ENCODE measurements at places on chromosomes 7 and 10. TPM values are rescaled to one million over a fixed set of nuclear protein-coding genes. Genes with fewer than 3 reads are reported as not detected.
A peak's percentile ranks its signal among the peaks of the same experiment; 100 is the strongest.

Gene NEUROD6
- total RNA-seq, result not detected

Gene ZNF212
- total RNA-seq, result 11.0 TPM

Gene GAD2
- not detected for total RNA-seq

Gene CRYGN
- total RNA-seq, result 0.61 TPM

Gene EVX1
- total RNA-seq, result not detected

Gene C10orf62
- total RNA-seq, result 0.20 TPM

Gene SMO
- total RNA-seq, result 2.7 TPM

DNA sequence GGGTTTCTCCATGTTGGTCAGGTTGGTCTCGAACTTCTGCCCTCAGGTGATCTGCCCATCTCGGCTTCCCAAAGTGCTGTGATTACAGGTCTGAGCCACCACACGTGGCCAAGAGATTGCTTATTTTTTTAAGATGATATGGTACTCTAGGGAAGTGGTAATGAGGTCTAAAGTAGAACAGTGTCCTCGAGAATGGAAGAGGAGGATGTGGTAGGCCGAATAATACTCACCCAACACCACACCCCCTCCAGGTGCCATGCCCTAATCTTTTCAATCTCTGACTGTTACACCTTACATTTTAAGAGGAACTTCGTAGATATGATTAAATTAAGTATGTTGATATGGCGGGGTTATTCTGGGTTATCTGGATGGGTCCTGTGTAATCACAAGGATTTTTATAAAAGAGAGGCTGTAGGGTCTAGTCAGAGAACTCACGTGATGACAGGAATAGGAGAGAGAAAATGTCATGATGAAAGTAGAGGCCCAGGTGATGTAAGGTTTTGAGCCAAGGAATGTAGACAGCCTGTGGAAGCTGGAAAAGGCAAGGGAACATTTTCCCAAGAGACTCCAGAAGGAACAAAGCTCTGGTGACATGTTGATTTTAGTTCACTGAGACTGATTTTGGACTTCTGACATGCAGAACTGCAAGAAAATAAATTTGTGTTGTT is 29.5 kb downstream of the CDK13 start:
- H3K4me3 ChIP-seq, result no peak overlapping the region
- H3K4me1 ChIP-seq, result peaks cover 12% of the 10 kb centered on the region
- no peaks in the 10 kb centered on the region for H3K27me3 ChIP-seq
- no peaks in the 10 kb centered on the region for H3K36me3 ChIP-seq
- DNase-seq, result no peak

- DNase-seq, result peak; percentile 62
- no peaks in the 10 kb centered on the region for H3K27me3 ChIP-seq
- H3K4me1 ChIP-seq, result peaks cover 3% of the 10 kb centered on the region
- no peaks in the 10 kb centered on the region for H3K36me3 ChIP-seq
Observed at GRCh38 chr10:31602541-31603234, 283.7 kb downstream of the ZEB1 start.

DNA sequence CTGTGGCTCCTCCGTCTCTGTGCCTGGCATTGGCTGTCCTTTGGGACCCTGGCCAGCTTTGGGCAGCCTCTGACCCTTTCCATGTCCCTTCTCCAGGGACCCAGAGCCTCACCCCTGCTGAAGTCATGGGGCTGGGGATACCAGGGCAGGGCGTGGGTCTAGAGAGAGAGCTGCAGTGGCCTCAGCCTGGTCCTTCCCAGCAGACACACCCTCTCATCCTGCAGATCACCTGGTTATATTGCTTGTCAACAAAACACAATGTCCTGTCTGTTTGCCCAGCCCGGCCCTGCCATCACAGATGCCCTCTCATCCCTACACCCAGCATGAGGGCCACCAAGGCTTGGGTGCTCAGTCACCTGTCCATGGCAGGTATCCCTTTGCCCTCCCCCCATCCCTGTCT is 1.8 kb downstream of the MUC17 start:
- no peak for DNase-seq
- H3K36me3 ChIP-seq, result no peaks in the 10 kb centered on the region
- H3K27me3 ChIP-seq, result no peaks in the 10 kb centered on the region
- H3K4me3 ChIP-seq, result no peak overlapping the region
- peaks cover 8% of the 10 kb centered on the region for H3K4me1 ChIP-seq
- no peak overlapping the region for H3K27ac ChIP-seq

DNA sequence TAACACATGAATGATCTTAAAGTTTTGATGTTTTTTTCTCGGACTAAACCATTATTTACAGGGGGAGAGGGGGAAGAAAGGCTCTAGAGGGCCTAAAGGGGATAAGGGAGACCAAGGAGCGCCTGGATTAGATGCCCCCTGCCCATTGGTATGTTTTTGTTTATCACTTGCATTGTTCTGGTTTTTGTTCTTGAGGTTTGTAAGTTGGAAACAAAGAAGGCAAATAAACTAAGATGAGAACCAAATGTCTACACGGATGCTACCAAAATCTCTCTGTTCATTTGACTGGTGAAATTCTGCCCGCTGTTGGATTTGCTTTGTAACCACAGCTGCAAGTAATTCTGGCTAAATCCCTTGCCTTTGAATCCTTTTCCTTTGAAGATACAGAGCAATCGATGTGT is 99.8 kb upstream of the MACROH2A2 start:
- H3K27ac ChIP-seq, result no peak overlapping the region
- no peaks in the 10 kb centered on the region for H3K36me3 ChIP-seq
- H3K27me3 ChIP-seq, result no peaks in the 10 kb centered on the region
- DNase-seq, result no peak
- no peak overlapping the region for H3K4me3 ChIP-seq
- H3K4me1 ChIP-seq, result no peaks in the 10 kb centered on the region

GRCh38 chr7:111076205-111076604 is 14.7 kb upstream of the LRRN3 start:
- no peak overlapping the region for H3K4me3 ChIP-seq
- H3K27me3 ChIP-seq, result no peaks in the 10 kb centered on the region
- no peaks in the 10 kb centered on the region for H3K36me3 ChIP-seq
- no peak overlapping the region for H3K27ac ChIP-seq
- no peaks in the 10 kb centered on the region for H3K4me1 ChIP-seq

DNA sequence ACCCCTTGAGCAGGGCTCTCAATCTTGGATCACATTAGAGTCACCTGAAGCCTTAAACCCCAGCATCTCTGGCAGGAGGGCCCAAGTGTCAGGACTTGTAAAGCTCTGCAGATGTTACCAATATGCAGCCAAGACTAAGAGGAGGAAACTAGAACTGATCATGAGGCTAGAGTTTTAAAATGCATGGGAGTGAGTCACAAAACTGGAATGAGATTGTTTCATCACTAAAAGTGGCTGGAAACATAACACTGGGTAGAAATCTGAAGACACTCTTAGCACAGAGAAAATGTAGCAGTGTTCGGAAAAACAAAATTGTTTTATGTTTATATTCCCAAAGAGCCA is 63.3 kb upstream of the GHITM start:
- H3K27ac ChIP-seq, result no peak overlapping the region
- no peak overlapping the region for H3K4me3 ChIP-seq
- no peaks in the 10 kb centered on the region for H3K36me3 ChIP-seq
- DNase-seq, result no peak
- no peaks in the 10 kb centered on the region for H3K4me1 ChIP-seq

DNA sequence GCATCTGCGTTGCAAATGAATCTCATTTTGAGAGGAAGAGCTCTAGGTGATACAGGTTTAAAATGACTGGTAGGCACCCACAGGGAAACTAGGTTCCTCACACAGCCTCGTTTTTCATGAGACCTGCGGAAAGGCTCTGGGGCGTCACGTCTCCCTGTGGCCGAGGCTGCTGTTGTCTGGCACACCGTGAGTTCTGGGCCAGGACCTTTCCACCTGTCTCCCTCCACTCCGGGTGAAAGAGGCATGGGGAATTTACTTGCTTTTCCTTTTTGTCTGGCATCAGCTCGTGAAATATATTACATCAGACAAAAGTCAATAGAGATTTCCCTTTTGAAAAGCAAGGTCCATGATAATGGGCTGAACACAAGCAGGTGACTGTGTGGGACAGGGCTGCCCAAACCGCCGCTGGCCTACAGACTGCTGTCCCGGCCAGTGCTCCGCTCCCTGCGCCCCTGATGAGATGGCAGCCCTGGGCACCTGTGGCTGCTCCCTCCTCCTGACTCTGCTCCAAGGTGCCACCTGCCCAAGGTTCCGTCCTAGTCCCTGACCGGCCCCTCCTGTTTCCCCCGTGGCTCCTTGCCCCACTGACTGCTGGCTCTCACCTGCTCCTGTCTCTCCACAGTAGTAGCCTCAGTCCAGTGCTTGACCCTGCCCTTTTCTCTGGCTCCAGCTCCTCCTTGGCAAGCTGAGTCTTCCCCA is 109.6 kb downstream of the NKX6-2 start:
- H3K36me3 ChIP-seq, result no peaks in the 10 kb centered on the region
- no peaks in the 10 kb centered on the region for H3K27me3 ChIP-seq
- H3K27ac ChIP-seq, result no peak overlapping the region
- DNase-seq, result peak; percentile 52
- no peaks in the 10 kb centered on the region for H3K4me1 ChIP-seq

GRCh38 chr10:100888957-100889356 is 23.8 kb upstream of the SLF2 start:
- no peak overlapping the region for H3K4me3 ChIP-seq
- no peak overlapping the region for H3K27ac ChIP-seq
- DNase-seq, result no peak
- H3K27me3 ChIP-seq, result no peaks in the 10 kb centered on the region
- H3K36me3 ChIP-seq, result no peaks in the 10 kb centered on the region

- no peak for DNase-seq
- H3K36me3 ChIP-seq, result no peaks in the 10 kb centered on the region
Observed at GRCh38 chr7:53518319-53518718, 482.9 kb downstream of the POM121L12 start.

GRCh38 chr7:95636140-95636940 is 40.0 kb upstream of the PDK4 start:
- DNase-seq, result no peak
- no peak overlapping the region for H3K27ac ChIP-seq
- H3K4me1 ChIP-seq, result peaks cover 2% of the 10 kb centered on the region
- H3K4me3 ChIP-seq, result no peak overlapping the region
- no peaks in the 10 kb centered on the region for H3K27me3 ChIP-seq
- no peaks in the 10 kb centered on the region for H3K36me3 ChIP-seq

DNA sequence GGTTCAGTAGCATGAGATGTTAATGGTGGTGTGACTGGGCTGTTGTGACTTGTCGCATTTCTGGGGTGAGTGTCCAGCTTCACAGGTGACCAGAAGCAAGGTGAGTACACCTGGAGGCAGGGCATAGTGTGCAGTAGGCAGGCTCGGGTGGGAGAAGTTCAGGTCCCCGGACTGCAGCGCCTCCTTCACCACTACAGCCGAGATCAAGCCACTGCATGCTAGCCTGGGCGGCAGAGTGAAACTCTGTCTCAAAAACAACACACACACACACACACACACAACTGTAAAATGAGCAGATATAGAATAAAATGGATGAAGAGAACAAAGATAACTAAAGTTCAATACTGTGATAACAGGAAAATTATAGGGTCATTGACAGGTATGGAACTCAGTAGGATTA is 11.1 kb upstream of the PARD3 start:
- DNase-seq, result no peak
- H3K4me3 ChIP-seq, result no peak overlapping the region
- H3K27ac ChIP-seq, result no peak overlapping the region

GRCh38 chr10:130179640-130180039 is 43.4 kb downstream of the GLRX3 start:
- H3K27me3 ChIP-seq, result no peaks in the 10 kb centered on the region
- peaks cover 34% of the 10 kb centered on the region for H3K36me3 ChIP-seq
- no peak for DNase-seq
- no peaks in the 10 kb centered on the region for H3K4me1 ChIP-seq
- H3K4me3 ChIP-seq, result no peak overlapping the region

DNA sequence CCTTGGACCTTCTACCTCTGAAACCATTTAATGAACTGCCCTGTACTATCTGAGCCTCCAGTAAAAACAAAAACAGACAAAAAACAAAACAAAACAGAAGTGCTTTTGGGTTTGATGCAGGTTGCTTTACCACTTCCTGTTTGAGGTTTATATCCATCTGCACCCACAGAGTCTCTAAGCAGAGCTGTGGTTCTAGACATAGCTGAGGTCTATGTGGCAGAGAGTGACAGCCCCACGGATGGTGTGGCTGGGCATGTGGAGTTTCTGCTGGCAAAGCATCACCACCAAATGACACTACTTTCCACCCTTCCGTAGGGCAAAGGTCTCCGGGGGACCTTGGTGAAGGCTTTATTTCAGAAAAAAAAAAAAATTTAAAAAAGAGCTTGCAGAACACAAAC is 754.2 kb downstream of the GRID1 start:
- H3K36me3 ChIP-seq, result no peaks in the 10 kb centered on the region
- DNase-seq, result no peak
- no peaks in the 10 kb centered on the region for H3K4me1 ChIP-seq
- H3K27ac ChIP-seq, result no peak overlapping the region
- H3K4me3 ChIP-seq, result no peak overlapping the region

- H3K27me3 ChIP-seq, result no peaks in the 10 kb centered on the region
- H3K27ac ChIP-seq, result no peak overlapping the region
- DNase-seq, result no peak
- no peaks in the 10 kb centered on the region for H3K4me1 ChIP-seq
Observed at GRCh38 chr10:51447119-51447518, 252.3 kb downstream of the CSTF2T start.

GRCh38 chr10:29132551-29133111 is 156.2 kb upstream of the LYZL1 start:
- H3K4me3 ChIP-seq, result no peak overlapping the region
- no peak overlapping the region for H3K27ac ChIP-seq
- no peak for DNase-seq
- H3K4me1 ChIP-seq, result no peaks in the 10 kb centered on the region

DNA sequence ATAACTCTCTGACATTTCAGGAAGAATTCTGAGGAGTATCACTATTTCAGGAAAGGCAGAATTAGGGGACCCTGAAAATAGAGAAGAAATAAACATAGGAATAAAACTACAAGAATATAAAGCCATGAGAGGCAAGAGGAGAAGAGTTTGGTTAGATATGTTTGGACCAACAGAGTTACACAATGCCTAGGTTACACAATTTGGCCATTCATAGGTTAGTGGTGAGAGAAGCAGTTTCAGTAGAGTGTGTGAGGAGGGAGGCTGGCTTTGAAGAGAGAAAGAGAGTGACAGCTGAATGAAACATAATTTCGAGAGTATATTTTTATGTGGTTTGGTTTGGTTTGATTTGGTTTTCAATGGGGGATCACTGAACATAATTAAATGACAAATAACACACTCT is 783.2 kb upstream of the LRRN3 start:
- H3K27me3 ChIP-seq, result no peaks in the 10 kb centered on the region
- no peak for DNase-seq
- no peaks in the 10 kb centered on the region for H3K36me3 ChIP-seq
- H3K4me3 ChIP-seq, result no peak overlapping the region

DNA sequence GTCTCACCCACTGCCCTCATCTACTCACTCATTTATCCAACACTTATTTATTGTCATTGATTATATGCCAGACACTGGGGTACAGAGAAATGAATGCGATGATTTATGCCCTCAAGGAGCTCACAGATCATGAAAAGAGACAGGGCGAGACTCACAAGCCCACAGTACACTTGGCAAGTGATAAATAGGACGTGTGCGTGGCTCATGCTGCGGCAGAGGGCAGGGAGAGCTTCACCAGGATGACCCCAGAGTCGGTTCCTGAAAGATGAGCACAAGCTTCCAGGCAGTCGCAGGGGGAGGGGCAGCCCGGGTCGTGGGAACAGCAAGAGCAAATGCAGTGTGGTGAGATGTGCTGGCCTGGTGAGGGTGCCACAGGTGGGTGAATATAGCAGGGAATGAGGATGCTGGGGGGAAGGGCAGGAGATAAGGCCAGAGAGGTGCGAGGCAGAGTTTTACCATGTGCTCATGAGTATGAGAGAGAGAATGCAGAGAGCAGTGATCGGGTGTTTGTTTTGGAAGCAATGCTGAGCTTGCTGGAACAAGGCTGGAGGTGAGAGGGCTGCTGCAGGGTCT is 70.9 kb downstream of the ATXN7L1 start:
- H3K4me1 ChIP-seq, result peaks cover 8% of the 10 kb centered on the region
- no peaks in the 10 kb centered on the region for H3K27me3 ChIP-seq
- DNase-seq, result no peak
- H3K27ac ChIP-seq, result no peak overlapping the region
